ENCODE measurements at places on chromosomes 12 and 14. TPM values are rescaled to one million over a fixed set of nuclear protein-coding genes. Genes with fewer than 3 reads are reported as not detected.

Gene CPM
- 0.08 TPM for total RNA-seq

Gene CCDC38
- not detected for total RNA-seq

Gene NOS1
- total RNA-seq: not detected

- DNase-seq: no peak
These were observed 19.4 kb upstream of the STRN3 start for GRCh38 chr14:31045501-31046080.

DNA sequence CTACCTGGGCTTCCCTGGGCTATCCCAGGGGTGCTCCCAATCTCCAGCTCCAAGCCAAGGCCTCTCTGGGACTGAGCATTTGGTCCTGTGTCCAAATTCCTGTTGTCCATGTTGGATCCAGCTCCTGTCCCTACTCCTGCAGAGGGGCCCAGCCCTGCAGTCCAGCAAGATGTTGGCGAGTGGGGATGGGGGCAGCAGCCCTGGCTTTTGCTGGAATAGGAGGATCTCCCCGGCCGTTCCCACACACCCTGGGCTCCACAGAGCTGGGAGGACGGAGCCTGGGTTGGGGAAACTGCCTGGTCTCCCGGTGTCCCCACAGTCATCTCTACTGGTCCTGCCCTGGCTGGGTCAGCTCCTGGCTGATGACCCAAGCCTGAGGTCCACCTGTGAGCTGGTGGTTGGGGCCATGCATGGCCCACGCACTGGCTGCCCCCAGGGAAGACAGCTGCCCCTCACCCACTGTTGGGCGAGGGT, 219.6 kb upstream of the C14orf180 start:
- DNase-seq: no peak

DNA sequence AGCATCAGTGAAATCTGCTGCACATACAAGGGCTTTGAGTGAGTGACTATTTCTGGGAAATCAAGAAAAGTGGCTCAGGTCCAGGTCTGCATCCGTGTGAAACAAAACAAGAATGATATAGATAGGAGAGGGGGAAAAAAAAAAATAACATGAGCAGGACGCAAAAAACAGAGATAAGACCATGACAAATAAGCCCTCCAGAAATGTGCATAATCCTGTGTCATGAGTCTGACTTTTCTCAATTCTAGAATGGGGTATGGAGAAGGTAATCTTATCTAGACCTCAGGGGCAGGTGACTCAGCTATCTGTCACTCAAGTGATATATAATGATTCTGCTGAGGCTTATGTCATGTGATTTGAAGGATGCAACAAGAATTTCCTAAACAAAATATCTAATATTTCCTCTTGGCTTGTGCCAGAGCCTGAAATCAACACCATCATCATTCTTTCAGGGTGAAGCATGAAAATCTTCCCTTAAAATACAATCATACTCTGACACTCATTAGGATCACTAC, 250.0 kb downstream of the PHLDA1 start:
- peak; percentile 99 for DNase-seq

DNA sequence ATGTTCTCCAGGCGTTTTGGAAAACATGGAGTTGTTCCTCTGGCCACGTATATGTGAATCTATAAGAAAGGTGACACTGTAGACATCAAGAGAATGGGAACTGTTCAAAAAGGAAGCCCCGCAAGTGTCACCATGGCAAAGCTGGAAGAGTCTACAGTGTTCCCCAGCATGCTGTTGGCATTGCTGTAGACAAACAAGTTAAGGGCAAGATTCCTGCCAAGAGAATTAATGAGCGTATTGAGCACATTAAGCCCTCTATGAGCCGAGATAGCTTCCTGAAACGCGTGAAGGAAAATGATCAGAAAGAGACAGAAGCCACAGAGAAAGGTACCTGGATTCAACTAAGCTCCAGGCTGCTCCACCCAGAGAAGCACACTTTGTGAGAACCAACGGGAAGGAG, 92.5 kb upstream of the EIF5 start:
- no peak for DNase-seq

GRCh38 chr12:3753544-3754284, 805 bp upstream of the CRACR2A start:
- peak; percentile 59 for DNase-seq

DNA sequence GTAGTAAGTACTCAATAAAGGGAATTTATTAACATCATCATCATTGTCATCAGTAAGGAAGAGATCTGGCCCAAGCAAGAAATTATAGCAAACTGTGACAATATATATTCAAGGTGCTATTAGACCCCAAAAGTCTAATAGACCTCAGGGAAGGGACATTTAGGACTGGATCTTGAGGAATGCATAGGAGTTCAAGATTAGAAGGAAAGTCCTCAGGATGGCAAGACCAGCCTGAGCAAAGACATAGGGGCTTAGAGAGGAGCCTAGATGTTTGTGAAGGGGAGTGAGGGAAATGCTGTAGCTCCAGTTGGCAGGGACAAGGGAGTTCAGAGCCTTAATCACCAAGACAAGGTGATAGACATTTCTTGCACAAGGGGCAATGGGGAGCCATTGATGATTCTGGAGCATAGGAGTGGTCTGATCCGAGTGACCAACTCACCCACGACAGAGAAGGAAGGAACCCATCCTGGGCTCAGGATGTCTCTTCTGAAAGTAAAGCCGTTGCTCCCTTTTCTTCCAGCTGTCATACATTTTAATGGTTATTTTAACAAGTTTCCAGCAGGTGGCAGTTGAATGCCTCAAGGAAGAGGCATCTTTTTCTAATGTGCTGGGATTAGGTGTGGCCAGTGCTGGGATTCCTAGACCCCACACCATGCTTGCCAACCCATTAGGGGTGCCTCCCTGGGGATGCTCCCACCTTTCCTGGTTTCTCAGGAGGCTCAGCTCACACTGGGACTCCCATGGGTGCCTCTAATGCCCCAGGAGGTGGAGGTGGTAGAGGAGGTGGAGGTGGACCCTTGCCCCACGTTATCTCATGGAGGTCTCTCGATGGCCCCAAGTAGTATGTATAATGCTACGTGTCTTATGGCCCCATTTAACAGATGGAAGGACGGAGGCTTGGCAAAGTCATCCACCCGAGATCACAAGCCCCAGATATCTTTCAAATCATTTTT, 37.8 kb downstream of the PHETA1 start:
- DNase-seq: peak; percentile 44

- DNase-seq: no peak
These were observed 128.2 kb downstream of the EML1 start for GRCh38 chr14:99921425-99921824.

DNA sequence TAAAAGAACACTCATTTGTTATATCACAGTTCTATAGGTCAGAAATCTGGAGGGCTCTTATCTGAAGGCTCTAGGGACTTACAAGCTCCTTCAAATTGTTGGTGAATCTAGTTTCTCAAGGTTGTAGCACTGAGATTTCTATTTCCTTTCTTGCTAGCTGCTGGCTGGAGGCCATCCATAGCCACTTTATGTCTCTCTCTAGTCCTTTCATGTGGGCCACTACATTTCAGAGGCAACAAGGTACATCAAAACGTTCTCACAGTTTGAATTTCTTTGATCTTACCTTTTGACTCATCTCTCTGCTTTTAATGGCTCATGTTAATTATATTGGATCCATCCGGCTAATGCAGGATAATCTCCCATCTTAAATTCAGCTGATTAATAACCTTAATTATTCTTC, 286.8 kb downstream of the DIO2 start:
- no peak for DNase-seq

GRCh38 chr12:50104417-50105366, 884 bp downstream of the GPD1 start:
- DNase-seq: peak; percentile 21

GRCh38 chr12:3355378-3355900, 135.6 kb upstream of the PRMT8 start:
- DNase-seq: no peak
